ENCODE measurements at places on chromosomes 7 and 10.

GRCh38 chr7:142795339-142795863 is 24.6 kb downstream of the PRSS2 start:
- DNase-seq = no peak

- no peak for DNase-seq
These were observed 115.9 kb downstream of the MICU1 start for GRCh38 chr10:72509941-72510340.

DNA sequence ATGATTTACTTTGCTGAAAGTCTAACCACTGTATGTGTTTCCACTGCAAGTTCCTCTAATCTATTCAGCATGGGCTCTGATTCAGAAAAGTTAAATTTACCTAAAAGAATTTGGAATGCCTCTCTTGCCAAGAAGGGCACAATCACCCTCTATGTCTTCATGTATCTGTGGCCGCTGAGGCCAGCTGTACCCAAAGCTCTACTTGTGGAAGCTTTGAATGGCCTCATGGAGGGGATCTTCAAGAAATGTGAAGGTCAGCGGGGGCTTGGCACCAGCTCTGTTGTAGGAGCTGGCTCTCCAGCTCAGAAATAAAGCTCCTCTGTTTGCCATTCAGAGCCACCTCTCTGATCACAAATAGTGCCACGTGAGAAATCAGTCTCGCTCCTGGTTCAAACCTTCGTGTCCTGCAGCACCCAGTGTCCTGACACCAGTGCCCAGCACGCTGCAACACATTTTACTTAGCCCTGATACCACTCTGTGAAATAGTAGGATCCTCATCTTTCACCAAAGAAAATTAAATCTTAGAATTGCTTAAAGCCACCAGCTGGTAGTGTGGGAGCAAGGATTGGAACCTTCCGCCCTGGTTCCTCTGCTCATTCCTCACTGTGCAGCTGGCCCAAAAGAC is 61.1 kb downstream of the PKD1L1 start:
- DNase-seq = no peak

- no peak for DNase-seq
These were observed 50.0 kb downstream of the PRF1 start for GRCh38 chr10:70552586-70552985.

- peak; percentile 33 for DNase-seq
These were observed 31.4 kb upstream of the NPVF start for GRCh38 chr7:25259487-25260243.

Measured in activated CD4-positive, alpha-beta T cell treated with anti-CD3 and anti-CD28 coated beads for 24 hours (primary cell).